ENCODE measurements at places on chromosomes 1 and 21. TPM values are rescaled to one million over a fixed set of nuclear protein-coding genes. Genes with fewer than 3 reads are reported as not detected.
A peak's percentile ranks its signal among the peaks of the same experiment; 100 is the strongest.

Gene COL6A2
- total RNA-seq, result 1,087 TPM

Gene REN
- not detected for total RNA-seq

DNA sequence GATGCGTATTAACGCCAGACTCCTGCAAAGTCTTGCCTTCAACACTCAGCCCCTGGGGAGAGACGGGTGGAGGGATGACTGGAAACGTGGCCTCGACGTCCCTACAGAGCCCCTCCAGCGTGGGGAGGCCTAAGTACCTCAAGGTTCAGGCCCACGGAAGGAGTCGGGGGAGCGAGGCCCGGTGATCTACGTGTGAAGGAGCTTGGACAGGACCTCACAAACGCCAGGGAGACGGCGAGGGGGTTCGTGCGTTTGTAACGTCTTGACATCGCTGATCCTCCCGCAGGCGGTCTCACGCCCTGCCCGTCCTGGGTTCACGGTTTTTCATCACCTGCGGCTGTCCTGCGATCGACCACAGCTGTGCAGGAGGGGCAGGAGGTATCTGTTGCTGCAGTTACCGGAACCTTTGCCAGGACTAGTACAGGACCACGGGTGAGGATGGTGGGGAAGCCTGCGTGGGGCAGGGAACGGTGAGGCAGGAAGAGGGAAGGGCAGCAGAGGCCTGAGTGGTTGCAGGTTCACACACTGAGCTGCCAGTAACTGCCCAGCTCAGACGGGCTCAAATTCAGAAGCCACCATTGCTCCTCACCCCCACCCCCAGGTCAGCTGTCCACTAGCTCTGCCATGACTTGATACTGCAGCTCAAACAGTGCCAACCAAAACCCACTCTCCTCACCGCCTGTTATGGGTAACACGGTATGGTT is 889 bp upstream of the CCNL2 start:
- DNase-seq, result no peak

GRCh38 chr21:31577271-31577670 is 82.2 kb upstream of the SOD1 start:
- no peak for DNase-seq

Gene NOTCH2
- total RNA-seq, result 35.5 TPM

Gene CYP4A22
- not detected for total RNA-seq

DNA sequence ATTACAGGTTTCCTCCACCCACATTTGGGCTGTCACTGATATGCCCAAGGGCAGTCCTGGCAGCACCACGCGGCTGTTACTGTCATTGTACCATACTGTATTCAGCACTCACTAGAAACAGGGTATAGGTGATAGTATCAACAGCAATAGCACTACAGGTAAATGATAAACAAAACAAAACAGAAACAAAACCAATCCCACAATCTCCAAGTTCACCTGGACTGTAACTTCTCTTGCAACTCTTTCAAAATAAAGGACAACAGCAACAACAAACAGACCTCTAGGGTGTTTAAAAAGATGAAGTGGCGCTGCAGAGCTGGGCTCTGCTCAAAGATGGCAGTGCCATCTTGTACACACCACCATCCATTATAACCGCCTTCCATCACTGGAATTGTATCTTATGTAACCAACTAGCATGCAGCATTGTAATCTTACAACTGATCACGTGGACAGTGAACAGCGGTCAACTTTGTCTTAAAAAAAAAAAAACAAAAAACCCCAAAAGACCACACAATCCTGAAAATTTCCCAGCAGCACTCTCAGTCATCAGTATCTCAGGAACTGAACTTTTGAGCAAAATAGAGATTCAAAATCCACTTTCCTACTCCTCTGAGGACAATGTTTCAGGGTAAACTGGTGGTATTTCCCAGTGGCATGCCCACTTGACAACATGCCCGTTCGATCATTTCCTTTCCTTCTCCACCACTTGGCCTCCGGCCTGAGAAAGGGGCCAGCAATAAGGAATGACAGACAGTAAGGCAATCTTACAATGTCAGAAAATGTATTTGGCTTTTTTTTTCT is 3.8 kb downstream of the IRF2BP2 start:
- peak; percentile 67 for DNase-seq

Gene C4BPA
- 0.67 TPM for total RNA-seq

Gene CELA2A
- not detected for total RNA-seq

- DNase-seq, result no peak
Observed at GRCh38 chr1:33143698-33144097, 38.1 kb downstream of the TRIM62 start.

- DNase-seq, result no peak
Observed at GRCh38 chr1:92992054-92992453, 30.8 kb upstream of the DIPK1A start.

DNA sequence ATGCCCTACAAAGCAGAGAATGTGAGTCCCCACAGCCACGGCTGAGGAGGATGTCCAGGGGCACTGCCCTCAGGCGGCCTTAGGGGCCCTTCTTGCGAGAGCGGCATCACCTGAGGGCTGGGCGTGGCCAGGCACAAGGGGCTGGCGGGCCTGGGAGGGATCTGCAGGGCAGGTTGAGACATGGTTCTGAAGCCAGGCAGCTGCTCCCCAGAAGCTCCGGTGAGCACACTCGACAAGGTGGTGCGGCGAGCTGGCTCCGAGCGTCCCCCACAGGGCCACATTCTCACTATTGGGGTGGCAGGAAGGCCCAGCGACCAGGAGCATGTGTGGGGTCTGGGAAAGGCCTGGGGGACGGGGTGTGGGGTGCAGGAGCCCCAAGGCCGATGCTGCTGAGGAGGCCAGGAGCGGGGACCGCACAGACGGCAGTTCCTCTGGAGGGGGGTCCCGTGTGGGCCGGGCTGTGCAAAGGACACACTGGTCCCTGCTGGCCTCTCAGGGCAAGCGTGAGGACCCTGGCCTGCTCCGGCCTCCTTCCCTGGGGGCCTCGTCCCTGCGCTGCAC is 47.2 kb downstream of the MORN1 start:
- DNase-seq, result no peak

GRCh38 chr1:39615086-39615673 is 24.3 kb downstream of the HEYL start:
- DNase-seq, result no peak

DNA sequence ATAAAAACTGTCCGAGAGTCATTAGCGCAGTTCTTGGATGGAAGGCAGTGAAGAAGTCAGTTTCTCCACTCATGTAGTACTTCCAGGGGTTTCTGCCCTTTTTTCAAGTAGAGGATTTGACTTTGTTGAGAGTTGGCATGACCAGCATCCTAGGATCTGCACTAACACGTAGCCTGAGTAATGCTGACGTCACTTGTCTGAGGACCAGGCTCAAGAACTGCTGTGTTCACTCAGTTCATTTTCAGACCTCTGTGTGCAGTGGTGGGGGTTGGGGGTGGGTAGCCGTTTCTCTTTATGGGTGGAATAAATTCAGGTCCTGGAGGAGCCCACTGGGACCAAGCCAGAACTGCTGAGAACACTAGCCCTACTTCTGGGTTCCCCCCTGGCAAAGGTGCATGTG is 53.3 kb downstream of the MRPS6 start:
- no peak for DNase-seq

GRCh38 chr1:20558191-20558590 is 5.8 kb downstream of the FAM43B start:
- DNase-seq, result no peak

Gene ARHGAP30
- total RNA-seq, result 31.4 TPM

Gene RNU1-3
- total RNA-seq, result under 0.01 TPM

Data from Peyer's patch (tissue), 4 donors.